ENCODE measurements at places on chromosomes 7 and 10.

DNA sequence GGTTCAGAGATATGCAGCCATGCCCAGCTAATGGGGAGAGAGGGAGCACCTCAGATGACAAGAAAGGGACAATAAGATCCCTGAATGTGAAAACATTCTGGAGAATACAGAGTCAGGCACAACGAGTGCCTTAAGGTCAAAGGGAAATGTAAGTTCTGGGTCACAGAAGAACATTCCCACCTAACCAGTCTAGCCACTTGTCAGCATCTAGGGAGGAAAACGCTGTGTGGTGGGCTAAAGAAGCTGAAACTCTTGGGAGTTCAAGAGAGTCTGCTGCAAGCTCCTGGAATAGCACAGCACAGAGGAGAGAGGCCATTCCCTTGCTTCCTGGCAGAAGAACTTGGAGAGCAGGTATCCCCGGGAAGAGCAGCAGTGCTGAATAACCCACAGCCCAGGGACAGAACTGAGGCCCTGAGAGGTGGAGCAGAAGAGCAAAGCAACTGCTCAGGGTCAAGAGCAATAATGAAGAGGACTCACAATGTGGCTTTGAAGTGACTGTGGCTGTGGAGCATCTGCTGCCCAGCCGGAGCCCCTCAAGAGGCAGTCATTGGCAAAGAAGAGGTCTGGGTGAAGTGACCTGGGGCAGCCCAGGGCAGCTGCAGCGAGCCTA is 182.3 kb downstream of the NPSR1 start:
- DNase-seq: no peak

GRCh38 chr10:89973326-89973725 is 271.9 kb downstream of the KIF20B start:
- DNase-seq: no peak

DNA sequence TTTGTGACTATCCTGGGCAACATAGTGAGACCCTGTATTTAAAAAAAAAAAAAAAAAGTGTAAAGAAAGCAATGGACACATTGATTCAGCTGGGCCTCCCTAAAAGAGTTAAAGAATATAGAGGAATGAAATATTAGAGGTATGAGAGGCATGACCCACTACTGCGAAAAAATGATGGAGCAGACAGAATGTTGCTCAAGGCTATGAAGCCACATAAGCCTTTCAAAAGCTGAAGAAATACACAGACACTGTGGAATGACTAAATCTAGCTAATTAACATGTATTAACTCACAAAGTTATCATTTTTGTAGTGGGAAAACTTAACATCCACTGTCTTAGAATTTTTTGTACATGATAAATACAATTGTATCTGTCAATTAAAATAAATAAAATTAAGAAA is 107.3 kb downstream of the HGF start:
- no peak for DNase-seq

GRCh38 chr10:32905466-32905865 is 52.6 kb downstream of the ITGB1 start:
- no peak for DNase-seq

DNA sequence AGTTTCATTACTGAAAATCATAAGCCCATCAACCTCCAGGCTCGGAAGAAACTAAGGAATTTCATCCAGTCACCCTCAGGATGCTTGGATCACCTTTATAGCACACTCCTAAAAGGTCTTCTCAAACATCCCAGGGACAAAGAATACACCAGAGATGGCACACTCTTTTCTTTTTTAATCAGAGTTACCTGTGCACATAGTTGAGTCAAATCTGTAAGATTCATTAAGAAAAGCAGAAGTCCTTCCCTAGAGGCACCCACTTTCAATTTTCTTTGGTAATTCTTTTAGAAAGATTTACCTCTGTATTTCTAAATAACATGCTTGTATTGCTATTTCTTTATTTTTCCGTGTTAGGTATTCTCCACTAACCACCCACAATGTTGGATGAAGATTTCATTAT is 50.6 kb upstream of the IL6 start:
- no peak for DNase-seq

DNA sequence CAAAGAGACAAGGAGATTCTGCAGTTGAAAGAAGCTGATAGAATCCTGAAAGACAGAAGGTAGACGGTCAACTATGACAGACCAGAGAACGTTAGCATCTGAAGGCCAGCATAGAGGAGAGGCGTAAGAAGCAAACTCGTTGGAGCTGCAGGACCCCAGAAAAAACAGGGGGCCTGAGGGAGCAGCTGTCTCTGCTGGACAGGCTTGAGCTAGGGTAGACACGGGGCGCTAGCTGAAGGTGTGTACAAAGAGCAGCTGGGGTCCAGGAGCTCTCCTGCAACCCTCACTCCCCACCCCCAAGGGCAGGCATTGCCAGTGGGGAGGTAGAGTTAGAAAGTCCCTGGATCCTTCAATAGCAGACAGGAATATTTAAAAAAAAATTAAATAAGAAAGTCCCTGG is 14.6 kb upstream of the GDI2 start:
- no peak for DNase-seq

DNA sequence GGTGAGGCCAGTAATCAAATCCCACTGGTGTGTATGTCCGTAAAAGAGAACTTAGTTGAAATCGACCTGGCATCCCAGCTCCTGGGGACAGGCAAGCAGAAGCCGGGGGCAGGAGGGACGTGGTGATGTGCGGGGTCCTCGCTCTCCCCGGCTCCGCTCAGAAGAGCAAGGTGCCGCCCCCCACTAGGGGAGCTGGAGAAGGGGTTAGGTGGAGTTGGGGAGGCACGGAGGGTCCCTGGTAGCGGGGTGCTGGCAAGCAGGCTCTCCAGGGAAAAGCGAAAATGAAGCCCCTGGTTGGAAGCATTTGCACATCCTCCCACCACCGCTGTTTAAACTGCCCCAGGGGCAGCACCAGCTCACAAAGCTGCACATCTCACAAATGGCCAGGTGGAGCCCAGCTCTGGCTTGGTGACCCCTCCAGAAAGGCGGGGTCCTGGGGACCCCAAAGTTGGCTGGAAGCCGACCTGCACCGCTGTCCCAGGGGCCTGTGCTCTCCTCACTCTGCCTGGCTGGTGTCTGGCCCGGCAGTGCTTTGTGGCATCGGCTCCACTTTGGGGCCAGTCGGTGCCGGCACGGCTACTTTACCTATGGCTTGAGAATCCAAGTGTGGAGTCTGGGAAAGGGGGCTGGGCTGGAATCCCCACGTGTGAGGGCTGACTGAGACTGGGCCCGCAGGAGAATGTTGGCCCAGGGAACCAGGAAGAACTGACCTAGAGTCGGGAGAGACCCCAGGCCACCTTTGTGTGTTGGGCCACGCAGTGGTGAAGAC is 2.9 kb upstream of the CFAP46 start:
- no peak for DNase-seq

GRCh38 chr7:68682910-68683309 is 915.4 kb upstream of the AUTS2 start:
- DNase-seq: no peak

GRCh38 chr10:109831846-109832245 is 91.5 kb downstream of the XPNPEP1 start:
- DNase-seq: no peak

DNA sequence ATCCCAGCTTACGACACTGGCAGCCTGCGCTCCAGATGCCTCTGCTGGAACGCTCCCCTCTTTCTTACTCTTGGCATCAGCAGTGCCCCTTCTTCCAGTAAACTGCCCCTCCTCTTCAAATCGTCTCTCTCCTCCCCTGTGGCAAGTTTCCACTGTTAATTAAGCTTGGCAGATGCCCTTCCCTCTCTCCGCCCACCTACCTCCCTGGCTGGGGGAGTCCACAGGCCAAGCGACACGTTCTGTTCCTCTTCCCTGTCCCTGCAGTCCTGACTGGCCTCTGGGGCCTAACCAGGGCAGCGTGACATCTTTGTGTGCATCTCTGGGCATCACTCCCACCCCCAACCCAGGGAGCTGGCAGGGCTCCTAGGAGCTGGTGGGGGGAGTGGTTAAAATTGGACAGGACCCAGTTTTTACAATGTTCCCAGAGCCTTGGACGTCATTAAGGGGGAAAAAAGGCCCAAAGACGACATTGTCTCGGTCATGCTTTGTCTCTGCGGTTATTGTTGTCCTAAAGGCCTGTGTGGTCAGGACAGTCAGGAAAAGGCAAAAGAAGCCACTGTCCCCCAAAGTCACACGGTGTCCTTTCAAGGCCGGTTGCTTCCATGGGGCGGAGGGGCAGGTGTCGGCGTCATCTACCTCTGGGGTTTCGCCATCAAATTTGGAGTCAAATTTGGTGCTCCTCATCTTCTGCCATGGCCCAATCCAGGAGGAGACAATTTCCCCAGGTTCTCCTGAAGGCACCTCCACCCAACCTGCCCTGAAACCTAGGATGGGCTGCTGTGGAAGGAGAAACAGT is 54.2 kb downstream of the DLG5 start:
- no peak for DNase-seq

DNA sequence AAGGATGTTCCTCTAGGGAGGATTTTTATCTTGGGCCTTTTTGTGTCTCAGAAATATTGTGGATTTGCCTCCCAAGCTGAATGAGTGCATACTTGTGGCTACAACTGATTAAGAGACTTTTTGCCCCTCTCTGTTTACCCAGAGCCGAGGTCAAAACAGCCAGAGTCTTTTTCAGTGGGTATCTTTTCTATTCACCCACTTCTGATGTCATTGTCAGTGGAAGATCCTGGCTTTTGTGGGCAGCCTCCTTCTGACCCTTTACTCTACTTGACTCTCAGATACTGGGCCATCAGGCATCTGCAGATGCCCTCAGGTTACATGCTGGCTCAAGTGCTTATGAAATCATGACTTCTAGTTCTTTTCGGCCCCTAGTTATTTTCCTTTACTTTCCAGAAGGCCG is 19.6 kb upstream of the PIP4K2A start:
- no peak for DNase-seq

GRCh38 chr10:117533507-117534281 is 8.9 kb upstream of the EMX2 start:
- no peak for DNase-seq

DNA sequence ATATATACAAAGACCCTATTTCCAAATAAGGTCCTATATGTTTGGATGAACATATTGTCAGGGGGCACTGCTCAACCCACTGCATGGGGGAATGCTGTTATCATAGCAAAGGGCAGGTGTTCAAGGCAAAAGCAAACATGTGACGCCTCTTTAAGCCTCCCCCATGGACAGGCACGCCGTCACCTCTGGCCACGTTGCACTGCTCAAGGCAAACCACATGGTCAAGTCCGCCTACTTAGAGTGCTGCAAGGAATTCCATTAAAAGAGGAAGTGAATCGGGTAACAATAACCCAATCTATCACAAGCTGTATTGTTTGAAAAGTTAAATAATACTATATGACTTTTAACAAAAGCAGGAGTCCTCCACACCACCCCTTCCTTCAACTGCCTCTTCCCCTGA is 8.8 kb upstream of the CALD1 start:
- DNase-seq: peak; percentile 56

GRCh38 chr10:10911471-10911921 is 106.2 kb upstream of the CELF2 start:
- DNase-seq: peak; percentile 60

DNA sequence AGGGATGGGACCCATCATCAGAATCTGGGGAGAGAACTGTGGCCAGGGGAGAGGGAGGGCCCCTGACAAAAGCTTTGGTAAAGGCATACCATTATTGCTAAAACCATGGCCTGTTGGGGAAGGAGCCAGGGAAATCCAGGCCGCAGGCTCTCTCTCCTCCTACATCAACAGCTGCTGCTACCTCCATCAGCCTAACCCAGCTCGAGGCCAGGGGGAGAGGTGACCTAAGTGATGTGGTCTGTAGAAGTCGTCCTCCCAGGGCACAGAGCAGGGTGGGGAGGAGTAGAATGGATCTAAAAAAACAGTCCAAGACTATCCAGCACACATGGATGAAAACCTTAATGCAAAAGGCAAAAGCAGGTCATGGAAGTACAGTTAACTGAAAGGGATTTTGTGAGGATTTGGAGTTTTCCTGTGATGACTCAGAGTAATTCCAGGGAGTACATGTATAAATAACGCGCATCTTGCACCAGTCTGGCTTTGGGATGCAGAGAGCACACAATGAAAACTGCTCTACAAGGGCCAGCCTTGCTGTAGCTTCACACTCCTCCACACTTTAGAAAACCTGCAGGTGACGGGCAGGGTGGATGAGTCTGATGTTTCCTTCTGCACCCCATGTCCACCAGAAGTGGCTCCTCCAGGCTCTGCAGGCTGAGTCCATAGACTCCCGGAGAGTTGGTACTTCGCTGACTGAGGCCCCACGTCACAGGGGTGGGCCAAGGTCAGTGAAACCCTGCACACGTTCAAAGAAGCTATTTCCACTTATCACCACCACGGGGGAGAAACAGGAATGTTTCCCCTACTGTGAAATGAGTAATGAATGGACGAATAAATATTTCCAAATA is 38.5 kb upstream of the MSMB start:
- no peak for DNase-seq

DNA sequence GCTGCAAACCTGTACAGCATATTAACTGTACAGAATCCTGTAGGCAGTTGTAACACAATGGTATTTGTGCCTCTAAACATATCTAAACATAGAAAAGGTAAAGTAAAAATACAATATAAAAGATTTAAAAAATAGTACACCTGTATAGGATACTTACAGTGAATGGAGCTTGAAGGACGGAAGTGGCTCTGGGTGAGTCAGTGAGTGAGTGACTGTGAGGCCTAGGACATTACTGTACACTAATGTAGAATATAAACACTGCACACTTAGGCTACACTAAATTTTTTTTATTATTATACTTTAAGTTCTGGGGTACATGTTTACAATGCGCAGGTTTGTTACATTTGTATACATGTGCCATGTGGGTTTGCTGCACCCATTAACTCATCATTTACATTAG is 97.3 kb upstream of the STK17A start:
- no peak for DNase-seq

- no peak for DNase-seq
These were observed 297.9 kb upstream of the HGF start for GRCh38 chr7:82067628-82068264.

DNA sequence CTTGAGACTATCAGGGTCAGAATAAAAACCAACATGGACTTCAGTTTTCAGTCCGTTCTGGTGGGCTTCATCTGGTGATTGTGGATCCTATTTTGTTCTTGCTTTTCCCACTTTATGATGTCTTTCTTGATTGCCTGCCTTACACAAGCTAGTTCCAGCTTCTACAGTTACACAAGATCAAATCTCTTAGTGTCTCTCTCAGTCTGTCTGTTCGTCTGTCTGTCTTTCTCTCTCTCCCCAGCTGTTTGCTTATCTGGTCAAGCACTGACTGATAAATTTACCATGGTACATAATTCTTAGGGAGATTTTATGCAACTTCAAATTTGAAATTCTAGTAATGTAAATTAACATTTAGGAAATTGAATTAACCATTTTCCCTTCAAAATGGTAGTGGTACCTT is 35.8 kb downstream of the TAX1BP1 start:
- no peak for DNase-seq

DNA sequence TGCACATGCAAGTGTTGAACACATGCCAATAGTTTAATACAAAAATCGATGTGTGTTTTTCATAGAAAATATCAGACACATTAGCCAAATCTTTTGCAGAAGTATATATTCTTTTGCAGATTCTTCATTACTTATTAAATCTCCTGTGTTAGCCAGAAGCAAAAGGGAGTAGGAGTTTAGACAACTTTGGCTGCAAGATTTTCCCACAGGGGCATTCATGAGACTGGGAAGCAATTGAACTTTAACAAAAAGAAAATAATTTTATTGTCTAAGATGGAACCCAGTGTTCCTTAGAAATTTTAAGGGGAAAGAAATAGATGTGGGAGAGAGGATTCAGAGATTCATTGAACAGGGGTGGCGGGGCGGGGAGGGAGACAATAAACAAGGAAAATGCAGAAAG is 1336.0 kb downstream of the GATA3 start:
- DNase-seq: no peak

Data from inflammatory macrophage treated with lipopolysaccharide for 4 hours (primary cell).